Endothelial cell of umbilical vein (primary cell): ENCODE measurements at places on chromosomes 4 and X. TPM values are rescaled to one million over a fixed set of nuclear protein-coding genes. Genes with fewer than 3 reads are reported as not detected.
A peak's percentile ranks its signal among the peaks of the same experiment; 100 is the strongest.

GRCh38 chrX:17007134-17007768 lies 60.8 kb downstream of the REPS2 start:
- no peaks in the 10 kb centered on the region for H3K36me3 ChIP-seq
- peak; percentile 10 for DNase-seq
- H3K4me1 ChIP-seq, result no peaks in the 10 kb centered on the region
- H3K4me3 ChIP-seq, result no peak overlapping the region
- no peak overlapping the region for H3K27ac ChIP-seq
- H3K27me3 ChIP-seq, result no peaks in the 10 kb centered on the region

The ADAM29 gene
- not detected in 2 replicates for total RNA-seq

DNA sequence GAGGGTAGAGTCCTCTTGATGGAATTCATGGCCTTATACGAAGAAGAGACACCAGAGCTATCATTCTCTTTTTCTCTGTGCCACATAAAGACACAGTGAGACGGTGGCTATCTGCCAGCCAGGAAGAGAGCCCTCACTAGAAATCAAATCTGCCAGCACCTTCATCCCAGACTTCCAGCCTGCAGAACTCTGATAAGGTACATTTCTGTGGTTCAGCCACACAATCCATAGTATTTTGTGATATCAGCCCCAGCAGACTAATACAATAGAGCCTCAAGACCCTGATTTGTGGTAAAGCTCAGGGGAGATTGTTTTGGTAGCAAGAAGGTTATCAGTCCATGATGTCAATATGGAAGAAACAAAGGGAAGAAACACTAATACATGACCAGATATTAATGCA lies 1213.2 kb downstream of the NLGN4X start:
- no peaks in the 10 kb centered on the region for H3K27me3 ChIP-seq
- H3K4me1 ChIP-seq, result no peaks in the 10 kb centered on the region
- DNase-seq, result no peak
- H3K4me3 ChIP-seq, result no peak overlapping the region

GRCh38 chr4:121227341-121227792 lies 63.2 kb upstream of the TNIP3 start:
- no peak for DNase-seq
- H3K4me3 ChIP-seq, result no peak overlapping the region
- no peak overlapping the region for H3K27ac ChIP-seq
- H3K27me3 ChIP-seq, result peaks cover 2% of the 10 kb centered on the region
- H3K4me1 ChIP-seq, result no peaks in the 10 kb centered on the region

GRCh38 chr4:140595065-140595464 lies 26.3 kb upstream of the UCP1 start:
- H3K4me3 ChIP-seq, result no peak overlapping the region
- no peak overlapping the region for H3K27ac ChIP-seq
- DNase-seq, result peak; percentile 21
- H3K27me3 ChIP-seq, result peaks cover 6% of the 10 kb centered on the region
- no peaks in the 10 kb centered on the region for H3K36me3 ChIP-seq
- H3K4me1 ChIP-seq, result no peaks in the 10 kb centered on the region

DNA sequence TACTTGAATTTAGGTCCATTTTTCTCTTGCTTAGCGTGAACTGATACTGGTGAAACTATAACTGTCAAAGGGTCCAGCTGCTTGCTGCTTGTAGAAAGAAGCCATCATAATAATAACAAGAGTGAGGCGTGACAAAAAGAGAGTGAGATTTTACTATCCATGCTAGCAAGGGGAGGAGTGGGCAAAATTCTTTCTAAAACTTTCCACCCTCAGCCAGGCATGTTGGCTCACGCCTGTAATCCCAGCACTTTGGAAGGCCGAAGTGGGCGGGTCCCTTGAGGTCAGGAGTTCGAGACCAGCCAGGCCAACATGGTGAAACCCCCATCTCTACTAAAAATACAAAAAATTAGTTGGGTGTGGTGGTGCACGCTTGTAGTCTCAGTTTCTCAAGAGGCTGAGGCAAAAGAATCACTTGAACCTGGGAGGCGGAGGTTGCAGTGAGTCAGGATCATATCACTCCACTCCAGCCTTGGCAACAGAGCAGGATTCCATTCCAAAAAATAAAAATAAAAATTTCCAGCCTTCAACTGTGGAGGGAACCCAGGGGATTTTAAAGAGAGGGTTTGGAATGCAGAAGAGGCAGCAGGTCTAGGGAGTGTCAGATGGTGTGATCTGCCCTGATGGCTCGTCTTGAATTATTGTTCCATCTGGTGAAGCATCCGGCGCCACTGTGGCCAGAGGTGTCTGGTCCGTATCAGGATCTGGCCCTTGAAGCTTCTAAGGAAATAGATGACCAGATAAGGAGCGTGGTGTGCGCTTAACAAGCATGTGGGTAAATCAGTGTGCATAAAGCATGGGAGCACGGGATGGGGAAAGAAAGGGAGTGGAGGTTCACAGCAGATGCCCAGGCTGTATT lies 51.8 kb downstream of the LRP2BP start:
- H3K27me3 ChIP-seq, result no peaks in the 10 kb centered on the region
- peaks cover 2% of the 10 kb centered on the region for H3K36me3 ChIP-seq
- no peak overlapping the region for H3K4me3 ChIP-seq
- H3K4me1 ChIP-seq, result peaks cover 19% of the 10 kb centered on the region
- peak; percentile 57 for DNase-seq
- peak overlapping the region; percentile 62 for H3K27ac ChIP-seq

- no peak overlapping the region for H3K27ac ChIP-seq
- DNase-seq, result no peak
- H3K36me3 ChIP-seq, result no peaks in the 10 kb centered on the region
- H3K27me3 ChIP-seq, result no peaks in the 10 kb centered on the region
- no peaks in the 10 kb centered on the region for H3K4me1 ChIP-seq
Measured at GRCh38 chr4:134345244-134345643, 143.7 kb upstream of the PABPC4L start.

GRCh38 chr4:141646969-141647368 lies 10.6 kb downstream of the IL15 start:
- H3K4me3 ChIP-seq, result no peak overlapping the region
- H3K36me3 ChIP-seq, result no peaks in the 10 kb centered on the region
- no peak overlapping the region for H3K27ac ChIP-seq
- no peaks in the 10 kb centered on the region for H3K27me3 ChIP-seq
- H3K4me1 ChIP-seq, result no peaks in the 10 kb centered on the region
- no peak for DNase-seq

DNA sequence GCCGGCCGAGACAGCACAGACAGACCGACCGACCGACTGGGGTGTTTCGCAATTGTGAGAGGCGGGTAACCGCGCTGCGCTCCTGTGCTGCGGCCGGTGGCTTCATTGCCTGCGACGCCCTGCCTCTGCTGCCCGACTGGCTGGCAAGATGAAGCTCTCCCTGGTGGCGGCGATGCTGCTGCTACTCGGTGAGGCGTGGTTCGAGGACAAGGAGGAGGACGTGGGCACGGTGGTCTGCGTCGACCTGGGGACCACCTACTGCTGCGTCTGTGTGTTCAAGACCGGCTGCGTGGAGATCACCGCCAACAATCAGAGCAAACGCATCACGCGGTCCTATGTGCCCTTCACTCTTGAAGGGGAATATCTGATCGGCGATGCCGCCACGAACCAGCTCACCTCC lies 565.7 kb upstream of the SMIM31 start:
- H3K27ac ChIP-seq, result no peak overlapping the region
- no peaks in the 10 kb centered on the region for H3K27me3 ChIP-seq
- no peaks in the 10 kb centered on the region for H3K4me1 ChIP-seq
- no peak for DNase-seq
- no peak overlapping the region for H3K4me3 ChIP-seq

DNA sequence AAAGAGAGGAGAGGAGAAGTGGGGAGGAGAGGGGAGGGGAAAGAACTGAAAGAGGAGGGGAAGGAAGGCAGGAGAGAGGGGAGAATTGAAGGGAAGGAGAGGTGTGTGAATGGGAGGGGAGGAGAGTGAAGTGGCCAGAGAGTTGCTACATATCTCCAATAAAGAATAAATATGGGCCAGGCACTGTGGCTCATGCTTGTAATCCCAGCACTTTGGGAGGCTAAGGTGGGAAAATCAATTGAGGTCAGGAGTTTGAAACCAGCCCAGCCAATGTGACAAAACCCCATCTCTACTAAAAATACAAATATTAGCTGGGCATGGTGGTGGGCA lies 482.4 kb downstream of the NAF1 start:
- no peaks in the 10 kb centered on the region for H3K27me3 ChIP-seq
- DNase-seq, result no peak
- H3K27ac ChIP-seq, result no peak overlapping the region
- H3K4me3 ChIP-seq, result no peak overlapping the region
- H3K4me1 ChIP-seq, result no peaks in the 10 kb centered on the region
- no peaks in the 10 kb centered on the region for H3K36me3 ChIP-seq

DNA sequence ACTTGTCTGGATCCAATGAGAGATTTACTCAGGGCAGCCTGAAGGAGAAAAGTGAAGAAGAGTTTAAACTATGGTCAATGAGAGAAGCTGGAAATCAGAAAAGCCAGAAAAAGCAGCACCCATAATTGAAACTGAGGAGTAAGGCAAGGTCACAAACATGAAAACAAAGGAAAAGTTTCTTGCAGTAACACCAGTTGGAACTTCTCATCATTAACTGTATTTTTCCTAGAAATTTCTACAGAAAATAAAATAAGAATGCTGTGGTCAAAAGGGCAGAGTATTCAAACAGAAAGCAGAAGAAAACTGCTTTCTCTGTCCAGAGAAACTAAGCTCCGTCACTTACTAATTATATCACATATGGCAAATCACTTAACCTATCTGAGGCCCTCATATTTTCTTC lies 102.2 kb downstream of the OR13H1 start:
- no peak for DNase-seq
- H3K27ac ChIP-seq, result no peak overlapping the region
- H3K4me1 ChIP-seq, result no peaks in the 10 kb centered on the region
- H3K27me3 ChIP-seq, result no peaks in the 10 kb centered on the region
- no peak overlapping the region for H3K4me3 ChIP-seq
- no peaks in the 10 kb centered on the region for H3K36me3 ChIP-seq

- H3K27me3 ChIP-seq, result no peaks in the 10 kb centered on the region
- H3K27ac ChIP-seq, result no peak overlapping the region
- H3K36me3 ChIP-seq, result no peaks in the 10 kb centered on the region
- H3K4me3 ChIP-seq, result no peak overlapping the region
- DNase-seq, result no peak
Measured at GRCh38 chr4:94333866-94334265, 8.8 kb downstream of the HPGDS start.

The GPR143 gene
- 9.3 and 9.7 TPM in 2 replicates for total RNA-seq

The MCF2 gene
- 0.13 TPM in 1 of 2 replicates, not detected in the other for total RNA-seq

GRCh38 chrX:54811301-54811885 lies 3.8 kb downstream of the MAGED2 start:
- no peaks in the 10 kb centered on the region for H3K27me3 ChIP-seq
- H3K4me3 ChIP-seq, result no peak overlapping the region
- no peak for DNase-seq
- H3K27ac ChIP-seq, result no peak overlapping the region
- peaks cover 5% of the 10 kb centered on the region for H3K4me1 ChIP-seq
- H3K36me3 ChIP-seq, result peaks cover 47% of the 10 kb centered on the region

- H3K4me1 ChIP-seq, result peaks cover under 1% of the 10 kb centered on the region
- no peak overlapping the region for H3K4me3 ChIP-seq
- no peak overlapping the region for H3K27ac ChIP-seq
Measured at GRCh38 chr4:102169345-102169744, 175.9 kb downstream of the SLC39A8 start.

DNA sequence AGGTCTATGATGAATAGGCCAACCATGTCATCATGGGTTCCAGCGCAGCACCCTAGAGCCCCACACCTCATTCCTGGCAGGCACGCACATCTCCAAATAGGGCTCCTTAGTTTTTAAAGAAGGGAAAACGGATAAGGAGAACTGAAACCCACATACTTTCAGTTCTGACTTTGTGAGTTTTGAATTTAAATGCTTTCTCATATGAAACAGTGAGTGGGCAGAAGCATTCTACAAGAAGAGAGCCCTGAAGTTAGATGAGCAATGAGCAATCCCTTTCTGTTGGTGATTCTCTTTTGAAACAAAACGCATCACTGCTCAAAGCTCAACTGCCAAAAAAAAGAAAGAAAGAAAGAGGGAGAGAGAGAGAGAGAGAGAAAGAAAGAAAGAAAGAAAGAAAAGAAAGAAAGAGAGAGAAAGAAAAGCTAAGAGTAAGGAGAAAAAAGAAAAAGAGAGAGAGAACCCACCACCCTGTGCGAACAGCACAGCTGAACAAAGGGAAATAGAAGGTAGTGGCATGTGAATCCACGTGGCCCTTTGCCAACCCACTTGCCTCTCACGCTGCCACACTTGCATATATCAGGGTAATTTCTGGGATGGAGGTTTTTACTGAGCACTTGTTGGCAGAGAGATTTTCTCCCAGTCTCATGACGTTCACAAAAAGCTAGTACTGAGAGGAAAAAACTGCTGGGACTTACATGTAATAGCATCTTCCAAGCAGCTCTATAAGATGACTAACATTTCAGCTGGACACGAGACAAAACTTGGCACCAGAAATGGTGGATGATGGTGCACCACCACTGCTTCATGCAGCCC lies 31.0 kb downstream of the TMSB4X start:
- no peaks in the 10 kb centered on the region for H3K4me1 ChIP-seq
- H3K36me3 ChIP-seq, result no peaks in the 10 kb centered on the region
- no peaks in the 10 kb centered on the region for H3K27me3 ChIP-seq
- no peak overlapping the region for H3K4me3 ChIP-seq

DNA sequence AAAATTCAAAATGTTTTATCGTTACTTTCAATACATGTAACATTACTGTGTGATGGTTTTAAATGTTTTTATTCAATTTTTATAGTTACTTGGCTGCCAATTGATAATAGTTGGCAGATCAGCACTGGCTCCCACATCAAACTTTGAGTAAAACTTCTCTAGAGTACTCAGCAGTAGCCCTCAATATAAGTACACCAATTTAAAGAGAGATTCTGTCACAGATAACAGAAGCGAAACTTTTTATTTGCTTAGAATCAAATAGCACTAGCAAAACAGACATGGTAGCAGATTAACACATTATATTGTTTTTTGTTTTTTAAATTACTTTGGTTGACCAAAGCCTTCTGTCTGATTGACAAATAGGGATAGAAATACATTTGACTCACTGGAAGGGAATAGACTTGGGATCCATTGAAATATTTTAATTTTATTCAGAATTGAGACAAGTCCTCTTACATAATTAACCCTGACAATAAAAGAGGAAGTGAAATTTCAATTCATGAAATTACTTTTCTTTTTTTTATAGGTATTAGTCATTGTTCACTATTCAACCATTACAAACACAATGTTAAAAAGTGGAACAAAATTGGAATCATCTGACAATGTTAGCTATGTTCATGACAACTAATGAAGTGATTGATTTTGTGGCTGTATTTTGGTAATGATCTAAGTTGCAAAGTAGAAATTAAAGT lies 554.9 kb downstream of the KLHL4 start:
- H3K27ac ChIP-seq, result no peak overlapping the region
- H3K27me3 ChIP-seq, result no peaks in the 10 kb centered on the region
- DNase-seq, result no peak
- no peaks in the 10 kb centered on the region for H3K36me3 ChIP-seq
- H3K4me1 ChIP-seq, result no peaks in the 10 kb centered on the region

GRCh38 chr4:78222575-78223186 lies 165.6 kb downstream of the FRAS1 start:
- no peaks in the 10 kb centered on the region for H3K27me3 ChIP-seq
- H3K4me3 ChIP-seq, result no peak overlapping the region
- H3K27ac ChIP-seq, result no peak overlapping the region

The NCAPG gene
- 63.4 and 66.4 TPM in 2 replicates for total RNA-seq

- H3K27me3 ChIP-seq, result no peaks in the 10 kb centered on the region
- no peaks in the 10 kb centered on the region for H3K36me3 ChIP-seq
- no peak overlapping the region for H3K4me3 ChIP-seq
- DNase-seq, result no peak
- no peak overlapping the region for H3K27ac ChIP-seq
Measured at GRCh38 chr4:27463816-27464215, 603.2 kb downstream of the STIM2 start.
